CD4-positive, CD25-positive, alpha-beta regulatory T cell (primary cell): ENCODE measurements at places on chromosomes 6 and 20. TPM values are rescaled to one million over a fixed set of nuclear protein-coding genes. Genes with fewer than 3 reads are reported as not detected.

Gene C20orf141
- polyA plus RNA-seq: not detected

Gene TOX2
- 5.6 TPM for polyA plus RNA-seq

Gene PHF1
- 69.6 TPM for polyA plus RNA-seq

- H3K4me3 ChIP-seq: no peak overlapping the region
- H3K27me3 ChIP-seq: no peaks in the 10 kb centered on the region
- no peaks in the 10 kb centered on the region for H3K36me3 ChIP-seq
- no peaks in the 10 kb centered on the region for H3K4me1 ChIP-seq
- H3K27ac ChIP-seq: no peak overlapping the region
Measured at GRCh38 chr6:88680654-88681053, 282.8 kb downstream of the RNGTT start.

Gene CFAP206
- polyA plus RNA-seq: not detected

Gene ACTR5
- 12.2 TPM for polyA plus RNA-seq

DNA sequence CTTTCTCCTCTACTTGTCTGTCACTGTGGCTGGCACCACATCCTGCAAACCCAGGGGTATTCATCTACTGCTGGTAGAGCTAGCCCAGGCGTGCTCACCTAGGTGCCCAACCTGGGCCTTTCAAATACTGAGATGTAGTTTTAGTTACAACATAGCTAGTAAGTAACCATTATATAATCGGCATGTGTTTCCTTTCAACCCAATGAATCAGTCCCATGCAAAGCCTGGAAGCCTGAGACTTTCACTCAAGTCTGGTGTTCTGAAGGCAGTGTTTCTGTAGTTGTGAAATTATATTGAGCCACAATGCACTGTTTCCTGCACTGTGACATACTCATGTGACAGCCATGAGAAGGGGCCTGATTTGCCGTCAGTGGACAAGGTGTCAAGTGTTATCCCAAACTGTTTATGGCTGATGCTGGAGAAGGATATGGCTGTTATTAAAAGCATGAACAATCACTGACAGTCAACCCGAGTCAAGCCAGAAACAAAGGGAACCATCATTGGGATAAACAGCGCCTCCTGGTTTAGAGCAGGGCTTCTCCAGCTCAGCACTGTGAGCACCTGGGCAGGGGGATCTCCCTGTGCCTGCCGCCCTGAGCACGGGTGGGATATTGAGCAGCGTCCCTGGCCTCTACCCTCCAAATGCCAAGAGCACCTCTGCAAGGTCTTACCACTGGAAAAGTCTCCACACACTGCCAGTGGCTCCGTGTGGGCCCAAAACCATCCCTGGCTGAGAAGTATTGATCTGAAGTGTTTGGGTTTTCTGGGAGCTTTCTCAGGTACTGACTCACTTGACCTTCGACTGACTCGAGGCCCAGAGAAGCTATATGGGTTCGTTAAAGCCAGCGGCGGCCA is 1.6 kb downstream of the PSMA7 start:
- H3K36me3 ChIP-seq: peaks cover 42% of the 10 kb centered on the region
- peaks cover 38% of the 10 kb centered on the region for H3K4me1 ChIP-seq
- DNase-seq: no peak
- no peaks in the 10 kb centered on the region for H3K27me3 ChIP-seq
- H3K27ac ChIP-seq: peak overlapping the region; percentile 78
- H3K4me3 ChIP-seq: peak overlapping the region; percentile 89

GRCh38 chr20:57417830-57418780 is 26.9 kb downstream of the RBM38 start:
- H3K27ac ChIP-seq: no peak overlapping the region
- H3K27me3 ChIP-seq: no peaks in the 10 kb centered on the region
- no peaks in the 10 kb centered on the region for H3K4me1 ChIP-seq
- no peak overlapping the region for H3K4me3 ChIP-seq
- no peaks in the 10 kb centered on the region for H3K36me3 ChIP-seq

GRCh38 chr6:19845266-19846041 is 8.3 kb downstream of the ID4 start:
- no peaks in the 10 kb centered on the region for H3K36me3 ChIP-seq
- no peak overlapping the region for H3K27ac ChIP-seq
- no peak overlapping the region for H3K4me3 ChIP-seq
- no peak for DNase-seq
- H3K4me1 ChIP-seq: no peaks in the 10 kb centered on the region

DNA sequence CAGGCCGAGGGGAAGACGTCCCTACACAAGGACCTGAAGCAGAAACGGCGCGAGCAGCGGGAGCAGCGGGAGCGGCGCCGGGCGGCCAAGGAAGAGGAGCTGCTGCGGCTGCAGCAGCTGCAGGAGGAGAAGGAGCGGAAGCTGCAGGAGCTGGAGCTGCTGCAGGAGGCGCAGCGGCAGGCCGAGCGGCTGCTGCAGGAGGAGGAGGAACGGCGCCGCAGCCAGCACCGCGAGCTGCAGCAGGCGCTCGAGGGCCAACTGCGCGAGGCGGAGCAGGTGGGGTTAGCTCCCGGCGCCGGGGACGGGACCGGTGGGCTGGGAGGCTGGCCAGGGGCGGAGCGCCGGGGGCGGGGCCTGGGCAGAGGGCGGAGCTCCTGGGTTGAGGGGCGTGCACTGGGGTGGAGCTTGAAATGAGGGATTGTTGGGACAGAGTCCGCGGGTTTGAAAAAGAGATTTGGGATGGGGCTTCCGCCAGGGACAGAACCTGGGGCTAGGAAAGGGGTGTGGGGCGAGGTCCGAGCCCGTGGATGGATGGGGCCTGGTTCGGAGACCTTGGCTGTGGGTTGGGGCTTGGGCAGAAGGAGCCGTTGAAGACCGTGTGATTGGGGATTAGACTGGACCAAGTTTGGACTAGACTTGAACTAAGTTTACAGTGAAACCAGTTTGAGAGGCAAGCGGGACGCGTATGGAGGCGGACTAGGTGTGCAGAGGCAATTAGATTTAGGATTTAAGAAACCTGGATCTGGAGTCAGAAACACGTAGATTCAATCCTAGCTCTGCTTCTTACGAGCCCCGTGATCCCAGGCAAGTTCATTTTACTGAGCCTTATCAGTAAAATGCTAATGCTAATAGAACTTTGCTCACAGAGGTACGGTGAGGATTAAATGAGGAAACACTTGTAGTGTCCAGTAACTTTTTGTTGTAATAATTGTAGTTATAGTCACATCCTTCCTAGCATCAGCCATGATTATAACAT is 20.9 kb downstream of the DEF6 start:
- DNase-seq: no peak
- H3K27ac ChIP-seq: no peak overlapping the region
- H3K36me3 ChIP-seq: peaks cover 90% of the 10 kb centered on the region
- no peaks in the 10 kb centered on the region for H3K27me3 ChIP-seq
- H3K4me1 ChIP-seq: peaks cover 25% of the 10 kb centered on the region

- H3K27me3 ChIP-seq: peaks cover 14% of the 10 kb centered on the region
- no peak overlapping the region for H3K27ac ChIP-seq
- no peaks in the 10 kb centered on the region for H3K4me1 ChIP-seq
Measured at GRCh38 chr6:32340242-32340641, 31.5 kb downstream of the TSBP1 start.

DNA sequence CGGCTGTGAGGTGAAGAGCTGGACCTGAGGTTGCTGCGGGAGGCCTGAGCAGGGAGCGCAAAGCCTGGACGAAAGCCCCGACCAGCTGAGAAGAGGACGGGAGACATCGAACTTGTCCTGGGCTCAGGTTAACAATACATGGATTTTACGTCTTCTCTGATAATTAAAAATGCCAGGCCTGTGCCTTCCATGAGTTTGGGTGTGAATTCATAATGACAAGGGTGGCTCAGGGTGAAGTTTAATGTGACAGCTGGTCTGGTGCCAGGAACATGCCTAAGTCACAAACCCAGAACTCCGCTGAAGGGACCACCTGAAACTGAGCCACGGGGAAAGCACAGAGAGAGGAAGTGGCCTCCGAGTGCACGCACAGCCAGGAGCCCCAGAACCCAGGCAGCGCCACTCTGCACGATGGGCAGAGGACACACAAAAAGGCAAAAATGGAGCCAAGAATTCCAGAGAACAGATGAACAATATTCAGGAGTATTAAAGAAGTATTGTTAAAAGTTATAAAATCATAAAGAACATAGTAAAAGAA is 150.1 kb upstream of the RPS6KA2 start:
- H3K4me3 ChIP-seq: no peak overlapping the region
- no peaks in the 10 kb centered on the region for H3K4me1 ChIP-seq
- H3K27me3 ChIP-seq: no peaks in the 10 kb centered on the region
- DNase-seq: no peak
- H3K27ac ChIP-seq: no peak overlapping the region

- DNase-seq: no peak
- peaks cover 2% of the 10 kb centered on the region for H3K27me3 ChIP-seq
- H3K36me3 ChIP-seq: no peaks in the 10 kb centered on the region
- no peak overlapping the region for H3K4me3 ChIP-seq
- no peaks in the 10 kb centered on the region for H3K4me1 ChIP-seq
Measured at GRCh38 chr20:4112481-4113421, 97.4 kb upstream of the RNF24 start.

GRCh38 chr6:19771753-19772336 is 65.3 kb upstream of the ID4 start:
- H3K27me3 ChIP-seq: no peaks in the 10 kb centered on the region
- H3K36me3 ChIP-seq: no peaks in the 10 kb centered on the region
- H3K4me1 ChIP-seq: no peaks in the 10 kb centered on the region

DNA sequence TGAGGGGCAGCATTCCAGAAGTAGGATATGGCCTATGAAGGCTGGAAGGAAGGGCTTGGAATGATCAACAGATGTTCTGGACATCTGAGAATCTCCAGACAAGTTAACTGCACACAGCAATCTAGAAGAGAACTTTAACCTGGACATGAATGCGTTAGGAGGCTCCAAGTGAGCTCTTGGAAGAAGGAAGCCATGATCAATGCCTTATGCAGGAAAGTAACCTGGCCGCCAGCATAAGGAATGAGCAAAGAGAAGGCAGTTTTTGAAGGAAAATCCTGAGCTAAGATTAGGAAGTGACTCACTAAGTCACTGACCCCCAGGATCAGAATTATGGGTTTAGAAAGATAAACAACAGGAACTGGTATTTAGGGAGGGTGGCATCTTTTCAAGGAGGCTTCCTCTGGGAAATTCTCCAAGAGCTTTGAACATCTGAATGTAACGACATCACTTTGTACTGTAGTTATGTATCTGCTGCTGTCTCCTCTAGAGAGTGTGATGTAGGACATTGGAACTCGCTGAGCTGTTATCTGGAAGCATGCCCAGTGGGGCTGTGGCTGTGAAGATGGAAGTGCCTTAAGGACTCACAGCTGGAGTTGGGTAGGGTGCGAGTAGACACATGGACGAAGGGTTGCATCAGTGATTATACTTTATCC is 236.8 kb downstream of the PACRG start:
- H3K27ac ChIP-seq: no peak overlapping the region
- no peak for DNase-seq
- no peaks in the 10 kb centered on the region for H3K4me1 ChIP-seq
- H3K27me3 ChIP-seq: no peaks in the 10 kb centered on the region
- H3K36me3 ChIP-seq: no peaks in the 10 kb centered on the region

- H3K27me3 ChIP-seq: no peaks in the 10 kb centered on the region
- DNase-seq: no peak
- peak overlapping the region; percentile 15 for H3K4me3 ChIP-seq
- peaks cover 36% of the 10 kb centered on the region for H3K36me3 ChIP-seq
- no peak overlapping the region for H3K27ac ChIP-seq
- H3K4me1 ChIP-seq: peaks cover 38% of the 10 kb centered on the region
Measured at GRCh38 chr6:35592178-35592577, 79.5 kb upstream of the TULP1 start.

DNA sequence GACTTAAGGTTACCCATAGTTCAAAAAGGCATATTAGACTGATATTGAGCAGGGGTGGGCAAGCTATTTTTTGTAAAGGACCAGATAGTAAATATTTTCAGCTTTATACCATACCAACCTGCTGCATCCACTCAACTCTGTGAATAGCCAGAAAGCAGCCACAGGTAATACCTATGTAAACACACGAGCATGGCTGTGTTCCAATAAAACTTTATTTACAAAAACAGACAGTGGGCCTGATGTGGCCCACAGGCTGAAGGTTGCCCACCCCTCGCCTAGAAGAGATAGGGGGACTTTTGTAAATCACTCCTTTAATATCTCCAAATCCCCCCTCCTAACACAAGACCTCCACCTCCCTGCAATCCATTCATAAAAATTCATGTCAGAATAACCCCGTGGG is 64.4 kb downstream of the PSMG4 start:
- H3K4me1 ChIP-seq: peaks cover 6% of the 10 kb centered on the region
- no peak overlapping the region for H3K4me3 ChIP-seq
- no peak for DNase-seq

DNA sequence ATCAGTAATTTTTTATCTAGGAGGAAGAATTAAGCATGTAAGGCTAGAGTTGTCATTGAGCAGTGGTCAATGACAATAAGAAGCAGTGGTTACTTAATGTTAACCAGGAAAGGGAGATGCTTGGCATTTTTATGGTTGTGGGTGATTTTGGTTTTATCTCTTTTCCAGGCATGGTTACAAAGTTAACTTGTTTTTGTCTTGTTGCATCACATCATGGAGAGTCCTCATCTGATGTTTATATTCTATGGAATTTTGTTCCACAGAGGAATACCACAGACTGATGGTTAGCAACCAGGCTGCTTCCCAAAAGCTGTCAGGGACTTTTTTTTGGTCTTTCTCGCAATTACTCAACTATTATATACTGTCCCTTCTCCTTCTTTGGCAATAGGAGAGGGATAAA is 32.7 kb downstream of the OPRM1 start:
- no peak for DNase-seq
- no peak overlapping the region for H3K4me3 ChIP-seq
- H3K27ac ChIP-seq: no peak overlapping the region
- H3K36me3 ChIP-seq: no peaks in the 10 kb centered on the region
- peaks cover 1% of the 10 kb centered on the region for H3K27me3 ChIP-seq

Gene MEI4
- polyA plus RNA-seq: not detected

DNA sequence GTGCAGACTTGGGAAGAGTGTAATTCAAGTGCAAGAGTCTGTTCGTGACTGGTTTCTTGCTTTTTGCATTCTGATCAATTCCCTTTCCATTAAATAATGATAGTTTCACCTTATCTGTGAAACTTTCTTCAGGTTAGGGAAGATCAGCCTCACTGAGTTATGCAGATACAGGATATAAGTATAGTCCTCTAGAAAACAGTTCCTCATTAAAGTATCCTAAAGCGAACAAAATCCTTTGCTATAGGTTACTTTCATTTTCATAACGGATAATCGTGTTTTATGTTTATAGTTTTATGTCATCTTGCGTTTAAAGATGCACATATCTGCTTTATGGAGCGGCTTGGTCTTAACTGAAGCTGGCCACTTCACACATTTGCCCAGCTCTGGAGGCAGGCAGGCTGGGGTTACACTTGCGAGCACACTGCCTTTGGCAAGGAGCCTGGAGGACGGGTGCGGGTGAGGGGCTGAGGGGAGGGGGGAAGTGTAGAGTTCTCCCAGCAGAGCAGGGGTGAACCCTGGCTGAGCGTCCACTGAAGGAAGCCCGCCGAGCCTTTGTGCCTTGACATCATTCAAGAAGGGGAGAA is 123.5 kb upstream of the IFNGR1 start:
- H3K36me3 ChIP-seq: no peaks in the 10 kb centered on the region
- DNase-seq: peak; percentile 32
- no peak overlapping the region for H3K27ac ChIP-seq
- H3K4me1 ChIP-seq: peaks cover 16% of the 10 kb centered on the region
- H3K4me3 ChIP-seq: peak overlapping the region; percentile 92

- DNase-seq: no peak
- no peaks in the 10 kb centered on the region for H3K27me3 ChIP-seq
- no peak overlapping the region for H3K27ac ChIP-seq
- H3K4me3 ChIP-seq: no peak overlapping the region
Measured at GRCh38 chr6:10518557-10519407, 2.4 kb upstream of the GCNT2 start.
